ENCODE measurements at places on chromosomes 13 and 19.

DNA sequence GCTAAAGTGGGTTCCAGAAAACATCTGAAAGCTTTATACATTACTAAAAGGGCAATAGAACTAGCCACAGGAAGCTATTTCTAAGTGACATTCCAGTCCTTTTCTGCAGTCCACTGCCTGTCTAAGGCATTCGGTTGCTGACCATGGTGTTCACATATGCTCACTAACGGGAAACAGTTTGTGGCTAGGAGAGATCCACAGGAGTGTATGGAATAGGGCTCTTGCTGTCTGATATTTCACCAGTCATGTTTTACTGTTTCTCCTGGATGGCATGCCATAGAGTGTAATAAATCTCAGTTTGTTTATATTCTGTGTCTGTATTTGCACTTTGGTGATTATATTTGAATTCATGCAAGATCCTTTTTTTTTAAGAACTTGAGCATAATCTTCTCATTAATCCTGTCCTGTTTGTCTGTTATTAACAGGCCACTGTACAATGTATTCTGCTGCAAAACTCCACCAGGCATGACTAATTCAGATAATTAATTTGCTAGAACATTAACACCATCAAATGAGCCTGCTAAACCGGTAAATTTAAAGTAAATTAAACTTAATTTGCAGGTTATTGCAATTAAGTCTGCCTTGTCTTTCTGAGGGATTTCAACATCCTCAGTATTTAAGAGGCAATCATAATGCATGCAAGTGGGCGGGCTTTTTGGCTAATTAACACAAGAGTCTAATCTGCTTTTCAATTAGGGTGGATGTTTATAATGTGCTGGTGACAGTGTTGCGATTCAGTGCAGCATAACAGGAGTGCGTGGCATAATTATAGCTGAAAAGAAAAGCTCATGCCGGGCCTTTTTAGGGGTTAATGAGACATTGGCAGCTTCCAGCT is 201.3 kb downstream of the POU4F1 start:
- DNase-seq = no peak

DNA sequence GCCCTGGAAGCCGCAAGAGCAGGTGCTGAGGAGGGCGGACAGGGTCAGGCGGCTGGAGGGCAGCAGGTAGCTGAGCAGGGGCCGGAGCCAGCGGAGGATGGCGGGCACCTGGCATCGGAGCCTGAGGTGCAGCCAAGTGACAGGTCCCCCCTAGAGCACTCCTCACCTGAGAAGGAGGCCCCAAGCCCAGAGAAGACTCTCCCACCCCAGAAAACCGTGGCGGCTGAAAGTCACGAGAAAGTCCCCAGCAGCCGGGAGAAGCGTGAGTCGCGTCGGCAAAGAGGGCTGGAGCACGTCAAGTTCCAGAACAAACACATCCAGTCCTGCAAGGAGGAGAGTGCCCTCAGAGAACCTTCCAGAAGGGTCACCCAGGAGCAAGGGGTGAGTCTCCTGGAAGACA is 20.5 kb upstream of the USE1 start:
- no peak for DNase-seq

DNA sequence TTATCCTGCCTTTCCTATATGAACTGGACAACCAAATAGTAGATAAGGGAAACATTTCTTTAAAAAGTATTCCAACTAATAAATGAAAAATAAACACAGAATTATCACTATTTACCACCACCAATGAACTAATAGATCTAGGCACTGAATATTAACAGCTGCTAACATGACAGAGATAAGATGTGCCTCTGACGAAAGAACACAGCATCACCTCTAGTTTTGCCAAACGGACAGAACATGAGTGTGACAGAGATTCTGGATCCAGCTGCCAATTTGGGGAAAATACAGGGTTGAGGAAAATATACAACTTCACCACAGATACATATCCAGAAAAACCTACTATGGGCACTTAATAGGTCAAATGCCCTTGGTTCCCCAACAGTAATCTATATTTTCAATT is 18.0 kb downstream of the VPS36 start:
- DNase-seq = no peak

DNA sequence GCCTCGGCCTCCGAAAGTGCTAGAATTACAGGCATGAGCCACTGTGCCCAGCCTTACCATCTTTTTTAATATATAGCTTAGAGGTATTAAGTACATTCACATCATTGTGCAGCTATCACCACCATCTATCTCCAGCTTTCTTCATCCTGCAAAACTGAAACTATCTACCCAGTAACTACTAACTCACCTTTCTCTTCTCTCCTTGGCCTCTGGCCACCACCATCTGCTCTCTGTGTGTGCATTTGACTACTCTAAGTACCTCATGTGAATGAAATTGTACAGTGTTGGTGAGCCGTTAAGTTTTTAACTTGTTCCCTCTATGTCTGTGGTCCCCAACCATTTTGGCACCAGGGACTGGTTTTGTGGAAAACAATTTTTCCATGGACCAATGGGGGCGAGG is 56.1 kb downstream of the CDK8 start:
- no peak for DNase-seq

- peak; percentile 33 for DNase-seq
Observed at GRCh38 chr13:86445672-86446071, 646.5 kb upstream of the SLITRK6 start.

DNA sequence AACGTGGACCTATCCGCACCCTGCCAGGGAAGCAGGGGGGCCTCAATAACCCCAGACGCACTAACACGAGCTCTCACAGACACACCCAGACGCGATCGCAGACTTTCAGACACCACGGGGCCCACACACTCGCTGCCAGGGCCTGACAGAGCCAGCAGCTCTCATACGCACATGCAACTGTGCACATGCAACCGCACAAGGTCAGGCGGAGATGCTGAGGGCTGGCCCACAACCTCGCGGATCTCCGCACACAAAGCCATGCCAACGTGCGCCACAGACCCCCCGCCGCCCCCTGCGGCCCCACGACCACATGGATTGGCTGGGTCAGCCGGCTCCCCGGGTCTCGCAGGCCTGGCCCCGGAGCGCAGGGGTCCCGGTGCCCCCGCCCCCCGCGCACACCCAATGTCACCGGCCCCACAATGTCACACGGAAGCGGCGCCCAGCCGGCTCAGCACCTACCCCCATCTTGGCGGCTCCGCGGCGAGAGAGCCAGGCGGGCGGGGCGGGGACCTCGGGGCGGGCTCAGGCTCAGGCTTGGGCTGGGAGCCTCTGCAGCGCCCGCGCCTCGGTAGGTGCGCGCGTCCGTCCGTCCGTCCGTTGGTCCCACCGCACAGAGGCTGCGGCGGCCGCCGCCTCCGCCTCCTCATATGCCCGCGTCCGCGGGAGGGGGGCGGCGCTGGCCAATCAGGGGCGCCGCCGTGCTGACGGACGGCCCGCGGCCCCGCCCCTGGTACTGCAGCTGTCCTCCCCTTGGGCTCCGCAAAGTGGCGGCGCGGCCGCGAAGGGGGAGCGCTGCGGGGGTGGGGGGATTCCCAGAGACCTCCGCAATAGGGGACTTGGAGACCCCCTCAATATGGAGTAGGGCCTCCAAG is at the start of gene ATP1A3:
Gene ATP1A3 (minus strand): TSS at position 619 of the 872 bp plus-strand sequence. CDS start 154 bp downstream, at position 465.
- peak; percentile 16 for DNase-seq

DNA sequence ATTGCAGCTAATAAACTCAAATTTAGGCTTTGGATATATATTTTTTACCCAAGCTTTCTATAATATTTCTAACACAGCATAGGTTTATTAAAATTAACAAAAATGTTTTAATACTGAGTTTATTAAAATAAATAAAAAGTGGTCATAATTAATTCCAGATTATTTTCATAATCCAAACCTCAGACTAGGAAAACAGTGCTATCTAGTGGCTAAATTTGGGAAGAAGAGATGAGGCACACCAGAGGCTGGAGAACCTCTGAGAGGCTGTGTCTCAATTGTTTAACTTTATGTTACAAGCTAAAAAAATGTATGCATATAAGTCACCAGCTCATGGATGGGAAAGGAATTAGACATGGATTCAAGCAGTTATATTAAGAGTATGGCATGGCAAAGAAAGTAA is 392.5 kb downstream of the DIAPH3 start:
- peak; percentile 45 for DNase-seq

- DNase-seq = no peak
Observed at GRCh38 chr19:13987101-13987890, 18.8 kb downstream of the RFX1 start.

GRCh38 chr19:28074773-28075172 is 1138.2 kb downstream of the UQCRFS1 start:
- DNase-seq = no peak

DNA sequence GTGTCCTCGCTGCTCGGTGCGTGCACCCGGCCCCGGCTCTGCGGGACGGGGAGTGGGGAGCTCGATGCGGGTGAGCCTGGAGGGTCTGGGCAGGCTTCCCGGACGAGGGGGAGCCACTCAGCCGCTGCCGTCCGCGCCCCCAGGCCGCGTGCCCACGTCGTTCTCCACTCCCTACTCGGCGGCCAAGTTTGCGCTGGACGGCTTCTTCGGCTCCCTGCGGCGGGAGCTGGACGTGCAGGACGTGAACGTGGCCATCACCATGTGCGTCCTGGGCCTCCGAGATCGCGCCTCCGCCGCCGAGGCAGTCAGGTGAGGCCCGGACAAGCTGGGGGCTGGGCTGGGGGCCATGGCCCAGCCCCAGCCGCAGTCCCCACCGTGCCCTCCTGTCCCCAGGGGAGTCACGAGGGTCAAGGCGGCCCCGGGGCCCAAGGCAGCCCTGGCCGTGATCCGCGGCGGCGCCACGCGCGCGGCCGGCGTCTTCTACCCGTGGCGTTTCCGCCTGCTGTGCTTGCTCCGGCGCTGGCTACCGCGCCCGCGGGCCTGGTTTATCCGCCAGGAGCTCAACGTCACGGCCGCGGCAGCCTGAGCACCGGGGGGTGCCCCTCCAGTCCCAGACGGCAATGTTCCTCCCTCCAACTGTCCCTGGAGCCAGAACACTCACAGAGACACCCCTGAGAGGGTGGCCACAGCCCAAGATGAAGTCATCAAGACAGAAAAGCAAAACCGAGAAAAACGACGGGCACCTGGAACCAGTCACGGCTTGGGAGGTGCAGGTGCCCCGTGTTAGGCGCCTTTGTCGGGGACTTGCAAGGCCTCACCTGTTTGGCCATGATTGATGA is 2.5 kb upstream of the RPL36 start:
- DNase-seq = no peak

DNA sequence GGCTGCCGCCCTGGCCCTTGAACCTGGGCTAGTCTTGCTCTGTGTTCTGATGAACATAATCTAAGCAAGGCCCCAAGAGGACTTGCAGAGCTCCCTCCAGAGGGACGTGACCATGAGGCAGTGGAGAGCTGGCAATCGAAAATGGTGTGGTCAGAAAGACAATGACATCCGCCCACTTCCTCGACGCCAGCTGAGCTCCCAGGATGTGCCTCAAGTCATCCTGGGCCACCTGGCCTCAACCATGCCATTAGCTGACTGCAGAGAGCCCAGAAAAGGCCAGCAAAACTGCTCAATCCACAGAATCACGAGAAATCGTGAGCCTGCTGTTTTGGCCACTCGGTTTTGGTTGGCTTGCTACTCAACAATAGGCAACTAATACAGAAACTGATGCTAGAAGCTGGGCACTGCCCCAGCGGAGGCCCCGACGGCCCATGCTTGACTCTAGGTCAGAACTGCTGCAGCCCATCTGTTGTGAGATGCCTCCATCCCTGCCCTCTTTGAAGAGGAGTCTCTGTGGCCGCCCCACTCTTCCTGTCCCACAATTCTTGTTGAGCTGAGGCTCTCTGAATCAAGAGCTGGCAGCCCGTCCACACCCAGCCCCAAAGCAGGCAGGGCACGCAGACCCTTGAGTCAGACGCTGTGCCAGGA is 53.3 kb downstream of the STK24 start:
- no peak for DNase-seq
